Muscle of leg (tissue), 16 donors: ENCODE measurements at places on chromosomes 1 and 21.
A peak's percentile ranks its signal among the peaks of the same experiment; 100 is the strongest.

GRCh38 chr1:209875515-209875914 lies 47.7 kb downstream of the UTP25 start:
- DNase-seq, result no peak

GRCh38 chr1:8112611-8113261 lies 86.6 kb upstream of the ERRFI1 start:
- DNase-seq, result peak; percentile 85

- no peak for DNase-seq
Observed at GRCh38 chr1:238152119-238152518, 261.4 kb upstream of the ZP4 start.

DNA sequence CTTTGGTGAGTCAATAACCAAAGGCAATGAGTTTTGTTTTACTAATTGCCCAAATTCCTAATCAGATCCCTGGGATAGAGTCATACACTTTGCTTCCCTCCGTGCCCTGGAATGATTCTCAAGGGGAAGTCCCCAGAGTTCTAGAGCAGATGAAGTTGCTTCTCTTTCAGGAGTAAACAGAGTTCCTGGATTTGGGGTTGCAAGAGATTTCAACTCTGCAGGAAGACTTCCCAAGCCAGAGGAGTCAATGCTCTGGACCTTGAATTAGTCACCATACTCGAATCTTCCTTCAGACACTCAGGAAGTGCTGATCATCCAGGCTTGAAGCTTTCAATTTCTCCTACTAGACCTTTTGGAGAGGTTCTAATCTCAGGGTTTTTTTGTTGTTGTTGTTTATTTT lies 39.6 kb downstream of the FCER1A start:
- no peak for DNase-seq

GRCh38 chr1:48560577-48560976 lies 88.6 kb upstream of the SPATA6 start:
- no peak for DNase-seq

DNA sequence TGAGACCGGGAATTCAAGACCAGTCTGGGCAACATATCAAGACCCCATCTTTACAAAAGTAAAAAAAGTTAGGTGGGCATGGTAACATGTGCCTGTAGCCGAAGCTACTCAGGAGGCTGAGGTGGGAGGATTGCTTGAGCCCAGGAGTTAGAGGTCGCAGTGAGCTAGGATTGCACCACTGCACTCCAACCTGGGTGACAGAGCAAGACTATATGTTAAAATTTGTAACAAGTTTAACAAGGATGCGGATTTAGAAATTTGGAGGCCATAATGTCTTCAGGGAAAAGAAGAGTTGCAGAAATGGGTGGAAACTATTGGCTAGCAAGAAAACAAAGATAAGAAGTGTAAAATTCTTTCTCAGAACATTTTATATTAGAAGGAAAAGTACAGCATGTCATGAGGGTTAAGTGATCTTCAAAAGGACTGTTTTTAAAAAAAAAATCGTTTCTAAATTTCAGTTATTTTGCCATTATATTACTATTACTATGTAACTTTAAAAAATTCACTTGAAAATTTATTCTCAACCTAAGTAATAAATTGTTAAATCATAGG lies 17.6 kb downstream of the SOAT1 start:
- DNase-seq, result no peak

DNA sequence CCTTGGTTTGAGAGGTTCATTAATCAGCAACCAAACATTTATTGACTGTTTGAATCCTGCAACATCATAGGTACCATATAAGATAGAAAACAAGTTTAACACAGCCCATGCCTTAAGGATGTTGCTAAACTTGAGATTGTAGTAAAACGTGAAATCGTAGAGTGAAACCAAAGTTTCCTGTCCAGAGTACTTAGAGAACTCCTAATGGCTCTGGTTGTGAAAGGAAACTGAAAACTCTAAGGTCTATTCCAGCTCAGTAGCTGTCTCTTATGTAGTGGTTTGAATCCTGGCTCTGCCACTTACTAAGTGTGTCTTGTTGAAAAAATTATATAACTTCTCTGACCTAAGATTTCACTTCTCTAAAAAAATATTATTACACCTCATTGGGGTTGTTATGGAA lies 310.9 kb downstream of the NTNG1 start:
- no peak for DNase-seq
